Right renal pelvis (tissue), 4 donors: ENCODE measurements at places on chromosomes 1 and 21. TPM values are rescaled to one million over a fixed set of nuclear protein-coding genes. Genes with fewer than 3 reads are reported as not detected.

TMPRSS2 gene
- 36.8 TPM for polyA plus RNA-seq

GRIK1 gene
- 1.2 TPM for polyA plus RNA-seq

DNA sequence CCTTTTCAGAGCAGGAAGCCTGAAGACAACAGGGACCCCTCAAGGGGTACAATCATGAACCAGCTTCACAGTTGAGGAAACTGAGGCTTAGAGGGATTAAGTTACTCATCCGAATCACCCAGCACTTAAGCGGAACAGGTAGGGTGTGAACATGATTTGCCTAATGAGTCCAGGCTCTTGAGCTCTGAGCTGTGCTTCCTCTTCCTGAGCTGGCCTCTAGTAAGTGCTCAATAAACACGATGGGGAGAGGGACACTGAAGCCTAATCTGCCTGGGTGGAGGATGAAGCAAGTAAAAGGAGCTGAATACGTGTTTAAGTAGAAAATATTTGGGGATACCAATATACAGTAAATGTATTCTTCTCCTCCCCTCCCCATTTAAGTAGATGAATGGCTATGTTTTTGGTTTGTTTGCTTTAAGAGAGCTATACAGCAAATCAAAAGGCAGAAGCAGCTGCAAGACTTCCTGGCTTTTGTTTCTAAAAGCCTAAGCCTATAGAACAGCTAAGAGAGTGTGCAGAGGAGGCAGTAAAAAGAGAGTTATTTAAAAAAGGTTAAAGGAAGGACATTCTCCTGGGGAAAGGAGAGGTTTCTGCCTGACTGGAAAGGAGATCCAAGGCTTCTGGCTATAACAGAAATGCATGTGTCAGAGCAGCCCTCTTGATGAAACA lies 20.5 kb downstream of the STPG1 start:
- DNase-seq: no peak

- no peak for DNase-seq
These were observed 63.3 kb downstream of the COL18A1 start for GRCh38 chr21:45468051-45468970.

DNA sequence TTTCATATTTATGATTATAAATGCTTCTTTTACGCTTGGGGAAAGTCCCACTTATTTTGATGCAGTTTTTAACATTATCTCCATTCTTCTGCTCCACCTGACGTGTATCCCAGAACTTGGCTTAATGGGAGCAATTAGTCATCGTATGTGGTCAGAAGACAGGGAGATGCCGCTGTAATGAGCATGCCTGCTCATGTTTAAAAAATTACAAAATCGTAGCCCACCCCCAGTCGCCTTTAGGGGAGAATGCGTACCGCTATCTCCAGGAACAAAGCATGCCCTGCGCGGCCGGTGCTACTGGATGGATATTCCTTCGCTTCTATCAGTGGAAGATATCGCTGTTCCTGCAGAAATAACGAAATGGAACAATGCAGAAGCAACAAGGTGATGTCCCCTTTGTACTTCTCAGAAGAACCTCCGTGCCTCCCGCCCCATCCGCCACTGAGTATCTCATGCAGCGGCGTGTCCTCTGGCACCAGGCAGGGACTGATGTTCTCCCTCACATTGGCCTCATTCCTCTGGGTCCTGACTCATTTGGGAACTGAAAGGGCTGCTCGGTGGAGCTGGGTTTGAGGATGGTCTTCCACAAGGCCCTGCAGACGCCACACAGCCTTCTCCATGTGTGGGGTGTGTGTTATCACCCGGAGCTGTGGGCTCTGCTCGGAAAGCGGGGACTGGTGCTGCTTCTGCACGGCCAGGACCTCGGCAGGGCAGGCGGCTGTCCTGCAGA lies 116.3 kb upstream of the COL6A1 start:
- no peak for DNase-seq

- DNase-seq: no peak
These were observed 1670.9 kb downstream of the PLA2G4A start for GRCh38 chr1:188499690-188500089.
